Activated B cell treated with CpG ODN at 0.5 μM for 24 hours (primary cell): ENCODE measurements at places on chromosomes 16 and 17.

DNA sequence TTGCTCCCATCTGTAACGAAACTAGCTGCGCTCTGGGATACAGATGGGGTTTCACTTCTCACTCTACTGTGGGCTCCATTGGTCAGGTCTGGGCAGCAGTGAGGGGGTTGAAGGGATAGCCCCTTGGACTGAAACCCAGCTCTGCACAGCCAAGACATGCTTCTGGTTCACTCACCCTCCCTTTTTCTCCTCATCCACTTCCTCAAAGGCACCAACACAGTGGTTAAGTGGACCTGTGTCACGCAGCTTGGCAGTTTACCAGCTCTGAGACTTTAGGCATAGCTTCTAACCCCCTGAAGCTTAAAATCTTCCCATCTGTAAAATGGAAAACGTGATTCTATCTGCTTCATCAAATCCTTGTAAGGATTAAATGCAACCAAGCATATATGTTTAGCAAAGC is 11.5 kb upstream of the KRT38 start:
- no peak for DNase-seq

DNA sequence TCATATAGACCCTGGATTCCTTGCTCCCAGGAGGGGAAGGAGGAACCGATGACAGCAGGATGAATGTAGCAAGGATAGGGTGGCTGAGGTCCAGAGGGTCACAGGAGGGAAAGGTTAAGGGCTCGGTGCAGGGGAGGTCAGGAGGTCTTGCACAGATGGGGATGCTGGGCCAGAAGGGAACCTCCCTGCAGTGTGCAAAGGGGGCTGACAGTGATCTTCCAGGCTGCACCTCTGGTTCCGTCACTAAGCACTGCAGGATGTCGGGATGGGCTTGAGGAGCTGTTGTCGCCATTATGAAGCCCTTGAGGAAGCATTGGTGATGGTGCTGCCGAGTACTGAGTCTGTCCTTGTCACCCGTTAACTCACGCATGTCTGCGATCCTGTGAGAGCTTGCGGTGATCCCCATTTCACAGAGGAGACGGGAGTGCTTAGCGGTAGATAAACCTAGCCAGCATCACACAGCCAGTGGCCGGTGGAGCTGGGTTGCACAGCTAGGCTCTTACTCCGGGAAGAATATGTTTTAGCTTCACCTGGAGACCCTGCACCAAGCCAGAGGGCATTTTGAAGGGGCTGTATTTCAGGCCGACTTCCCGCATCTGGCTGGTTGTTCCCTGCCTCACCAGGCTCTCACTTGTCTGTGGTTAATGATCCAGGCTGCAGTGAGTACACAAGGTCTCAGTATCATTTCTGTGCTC is 120.4 kb downstream of the SNX29 start:
- DNase-seq, result no peak

DNA sequence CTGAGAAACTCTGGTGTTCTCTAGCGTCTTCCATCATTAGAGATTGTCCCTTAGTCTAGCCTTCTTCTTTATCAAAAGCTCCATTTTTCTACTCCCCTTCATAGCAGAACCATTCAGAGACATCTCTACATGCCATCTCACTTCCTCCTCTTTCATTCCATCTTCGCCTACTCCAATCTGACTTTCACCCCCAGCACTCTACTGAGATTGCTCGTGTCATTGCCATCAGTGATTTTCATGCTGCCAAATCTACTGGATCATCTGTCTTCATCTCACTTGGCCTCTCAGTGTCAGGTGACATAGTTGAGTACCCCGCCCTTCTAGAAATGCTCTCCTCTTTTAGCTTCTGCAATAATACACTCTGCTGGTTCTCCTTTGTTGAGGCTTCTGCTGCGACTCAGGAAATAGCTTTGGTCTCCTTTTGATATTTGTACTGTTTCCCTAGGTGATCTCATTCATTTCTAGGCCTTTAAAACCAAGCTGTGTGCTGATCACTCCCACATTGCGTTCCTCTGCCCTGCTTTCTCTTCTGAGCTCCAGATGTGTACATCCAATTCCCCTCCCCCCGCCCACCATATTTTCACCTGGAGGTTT is 119.1 kb downstream of the FTO start:
- DNase-seq, result no peak

GRCh38 chr17:1762901-1763898 is 1.3 kb downstream of the SERPINF1 start:
- DNase-seq, result no peak

DNA sequence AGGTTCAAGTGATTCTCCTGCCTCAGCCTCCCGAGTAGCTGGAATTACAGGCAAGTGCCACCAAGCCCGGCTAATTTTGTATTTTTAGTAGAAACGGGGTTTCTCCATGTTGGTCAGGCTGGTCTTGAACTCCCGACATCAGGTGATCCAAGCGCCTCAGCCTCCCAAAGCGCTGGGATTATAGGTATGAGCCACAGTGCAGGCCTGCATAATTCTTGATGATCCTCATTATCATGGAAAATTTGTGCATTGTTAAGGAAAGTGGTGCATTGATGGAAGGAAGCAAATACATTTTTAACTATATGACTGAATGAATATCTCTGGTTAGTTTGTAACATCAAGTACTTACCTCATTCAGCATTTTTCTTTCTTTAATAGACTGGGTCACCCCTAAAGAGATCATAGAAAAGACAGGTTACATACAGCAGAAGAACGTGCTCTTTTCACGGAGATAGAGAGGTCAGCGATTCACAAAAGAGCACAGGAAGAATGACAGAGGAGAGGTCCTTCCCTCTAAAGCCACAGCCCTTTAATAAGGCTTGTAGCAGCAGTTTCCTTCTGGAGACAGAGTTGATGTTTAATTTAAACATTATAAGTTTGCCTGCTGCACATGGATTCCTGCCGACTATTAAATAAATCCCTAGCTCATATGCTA is 38.1 kb downstream of the RND2 start:
- no peak for DNase-seq
